ENCODE measurements at places on chromosomes 11 and 22.

GRCh38 chr11:44014968-44015623 is 32.7 kb upstream of the ACCSL start:
- no peak for DNase-seq

DNA sequence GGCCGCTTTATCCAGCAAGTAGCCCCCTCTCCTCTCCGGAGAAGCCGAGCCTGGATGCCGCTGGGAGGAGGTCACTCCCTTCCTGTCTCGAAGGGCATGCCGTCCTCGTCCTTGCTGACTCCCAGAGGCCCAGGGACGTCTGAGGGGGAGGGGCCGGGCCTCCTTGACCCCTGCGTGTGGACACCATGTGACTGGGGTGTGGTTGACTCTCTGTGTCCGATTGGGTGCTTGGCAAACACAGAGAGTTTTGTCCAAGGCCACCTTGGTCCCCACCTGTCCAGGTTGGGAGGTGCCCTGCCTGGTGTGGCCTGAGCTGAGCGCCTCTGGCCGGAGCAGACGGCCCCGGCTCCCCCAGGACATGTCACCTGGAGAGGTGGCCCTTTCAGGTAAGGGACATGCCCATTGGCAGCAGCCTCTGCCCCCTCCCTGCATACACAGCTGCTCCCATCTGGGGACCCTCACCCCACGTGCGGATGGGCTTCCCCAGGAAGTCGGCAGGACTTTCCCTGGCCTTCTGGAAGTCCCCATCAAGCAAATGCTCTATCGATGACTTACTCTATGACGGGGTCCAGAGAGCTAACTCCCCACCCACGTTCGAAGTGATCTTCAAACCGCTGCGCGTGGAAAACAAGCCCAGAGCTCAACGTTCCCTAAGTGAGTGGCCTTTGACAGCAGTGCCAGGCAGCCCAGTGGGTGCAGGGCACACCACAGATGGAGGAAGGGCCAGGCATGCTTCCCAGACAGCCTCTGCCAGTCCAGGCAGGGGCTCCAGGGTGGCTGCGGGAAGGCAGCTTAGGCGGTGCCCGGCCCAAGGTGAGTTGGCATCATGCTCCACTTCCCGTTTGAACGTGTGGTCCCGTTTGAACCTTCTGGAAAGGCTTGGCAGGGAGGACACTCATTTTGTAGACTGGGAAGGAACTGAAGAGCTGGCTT is at the start of gene SMIM38:
Gene SMIM38 (plus strand): TSS at position 634 of the 933 bp plus-strand sequence. CDS start 1,912 bp downstream, outside the sequence.
- DNase-seq = no peak

GRCh38 chr22:29329581-29329980 is 14.1 kb upstream of the RASL10A start:
- no peak for DNase-seq

DNA sequence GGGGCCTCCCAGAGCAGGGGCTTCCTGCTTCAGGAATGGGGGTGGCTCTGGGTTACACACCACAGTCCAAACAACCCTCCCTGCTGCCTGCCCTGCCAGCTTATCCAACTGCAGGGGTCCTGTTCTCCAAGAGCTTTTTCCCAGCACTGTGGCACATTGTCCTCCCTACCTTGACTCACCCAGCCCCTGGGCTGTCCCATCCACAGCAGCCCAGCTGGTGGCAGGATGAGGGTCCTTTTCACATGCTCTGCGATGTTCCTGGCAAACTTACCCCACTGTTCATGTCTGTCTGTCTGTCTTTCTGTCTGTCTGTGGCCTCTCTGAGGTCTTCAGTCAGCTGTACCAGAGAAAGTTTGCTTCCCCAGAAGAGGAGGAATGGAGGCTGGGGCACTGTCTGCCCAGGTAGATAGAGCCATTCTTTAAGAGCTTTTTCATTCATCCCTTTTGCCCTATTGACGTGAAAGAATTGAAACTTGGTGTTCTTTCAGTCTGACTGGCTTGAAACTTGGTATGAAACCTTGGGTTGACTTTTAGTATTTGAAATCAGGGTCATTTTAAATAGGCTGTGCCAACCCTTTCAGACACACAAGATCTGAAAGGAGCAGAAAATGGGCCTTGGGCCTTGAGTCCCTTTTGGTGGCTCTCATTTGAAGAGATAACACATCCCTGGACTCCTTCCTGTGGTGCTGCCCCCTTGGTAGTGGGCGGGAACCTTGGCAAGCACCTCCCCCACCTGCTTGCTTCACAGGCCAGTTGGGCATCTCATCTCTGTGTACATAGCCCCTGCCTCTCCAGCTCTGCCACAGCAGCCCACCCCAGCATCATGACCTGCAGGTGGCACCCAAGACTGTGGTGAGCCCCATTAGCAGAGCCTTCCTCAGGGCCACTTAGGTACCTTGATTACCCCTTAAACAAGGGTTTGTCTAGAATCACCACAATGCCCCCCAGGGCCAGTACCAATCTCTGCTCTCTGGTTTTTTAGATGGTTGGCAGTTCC is 74.6 kb upstream of the SUSD2 start:
- DNase-seq = no peak

GRCh38 chr11:120500414-120501071 is 11.0 kb upstream of the GRIK4 start:
- DNase-seq = peak; percentile 68

DNA sequence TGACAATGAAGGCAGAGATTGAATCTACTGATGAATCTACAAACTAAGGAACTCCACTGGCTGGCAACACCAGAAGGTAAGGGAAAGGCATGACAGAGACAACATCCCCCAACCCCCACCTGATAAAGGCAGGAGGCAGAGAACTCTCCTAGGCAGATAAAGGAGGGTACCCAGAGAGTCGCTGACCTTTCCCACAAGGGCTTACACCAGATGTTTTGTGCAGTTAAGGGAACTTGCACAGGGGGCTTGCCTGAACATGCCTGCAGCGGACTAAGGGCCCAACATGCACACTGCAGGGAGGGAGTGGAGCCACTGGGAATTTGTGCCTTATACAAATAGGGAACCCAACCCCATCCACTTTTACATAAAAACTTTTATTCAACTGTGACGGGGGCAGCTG is 1996.9 kb upstream of the RAG2 start:
- DNase-seq = no peak

DNA sequence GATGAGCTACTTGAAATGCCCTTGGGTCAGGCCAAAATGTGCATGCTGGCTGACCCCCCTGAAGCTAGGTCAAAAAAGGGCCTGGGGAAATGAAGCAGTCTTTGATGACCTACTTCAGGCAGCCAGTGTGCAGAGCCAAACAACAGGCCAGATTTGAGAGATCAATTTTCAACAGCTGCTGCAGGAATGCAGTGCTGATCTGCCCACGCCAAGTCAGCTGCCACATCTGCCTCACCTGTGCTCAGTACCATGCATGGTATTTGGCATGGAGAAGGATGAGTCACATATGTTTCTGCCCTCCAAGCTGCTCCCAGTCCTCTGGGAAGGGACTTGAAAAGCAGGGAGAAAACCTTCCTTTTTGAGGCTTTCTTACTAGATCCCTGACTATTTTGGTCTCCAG is 35.8 kb downstream of the MTNR1B start:
- DNase-seq = no peak

- no peak for DNase-seq
Observed at GRCh38 chr11:126751242-126751641, 249.3 kb downstream of the KIRREL3 start.

- no peak for DNase-seq
Observed at GRCh38 chr11:72190631-72191071, 1.3 kb upstream of the FOLR1 start.

- DNase-seq = peak; percentile 98
Observed at GRCh38 chr22:45997077-45997776, 20.3 kb upstream of the WNT7B start.

GRCh38 chr11:61926235-61926634 is 8.9 kb upstream of the RAB3IL1 start:
- no peak for DNase-seq

DNA sequence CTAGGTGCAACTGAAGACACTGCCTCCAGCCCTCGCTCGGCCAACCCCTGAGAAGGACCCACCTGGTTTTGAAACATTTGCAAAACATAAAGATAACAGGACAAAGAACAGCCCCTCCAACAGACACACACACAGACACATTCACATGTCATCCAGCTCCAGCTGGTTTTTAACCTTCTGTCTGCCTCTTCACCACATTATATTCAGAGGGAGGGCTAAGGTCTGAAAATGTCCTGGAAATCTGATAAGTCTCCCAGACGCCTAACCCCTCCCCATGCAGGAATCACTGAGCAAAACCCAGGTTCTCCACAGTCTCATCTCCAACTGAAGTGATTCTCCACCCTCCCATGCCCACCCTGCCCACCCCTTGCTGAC is 29.4 kb downstream of the PACSIN2 start:
- no peak for DNase-seq

DNA sequence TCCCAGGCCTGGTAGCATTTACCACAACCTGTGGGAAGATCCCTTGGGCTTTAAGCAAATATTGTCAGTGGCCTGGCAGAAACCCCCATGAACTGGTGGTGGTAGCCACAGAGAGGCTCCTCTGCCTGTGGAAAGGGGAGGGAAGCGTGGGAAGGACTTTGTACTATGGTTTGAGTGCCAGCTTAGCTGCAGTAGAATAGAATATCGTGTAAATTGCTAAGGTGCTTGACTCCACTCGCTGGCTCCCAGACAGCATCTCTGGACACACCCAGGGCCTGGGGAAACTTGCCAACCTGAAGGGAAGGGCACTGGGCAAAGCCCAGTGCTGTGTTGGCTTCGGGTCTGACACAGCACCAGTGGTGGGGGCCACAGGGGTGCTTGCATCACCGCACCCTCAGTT is 52.6 kb downstream of the XRRA1 start:
- no peak for DNase-seq

Data from kidney (tissue), 22 donors.